ENCODE measurements at places on chromosomes 4 and X. TPM values are rescaled to one million over a fixed set of nuclear protein-coding genes. Genes with fewer than 3 reads are reported as not detected.

- no peak for DNase-seq
Observed at GRCh38 chr4:2914256-2915126, 48.7 kb downstream of the NOP14 start.

- DNase-seq: no peak
Observed at GRCh38 chrX:19683817-19684216, 168.5 kb upstream of the MAP3K15 start.

DNA sequence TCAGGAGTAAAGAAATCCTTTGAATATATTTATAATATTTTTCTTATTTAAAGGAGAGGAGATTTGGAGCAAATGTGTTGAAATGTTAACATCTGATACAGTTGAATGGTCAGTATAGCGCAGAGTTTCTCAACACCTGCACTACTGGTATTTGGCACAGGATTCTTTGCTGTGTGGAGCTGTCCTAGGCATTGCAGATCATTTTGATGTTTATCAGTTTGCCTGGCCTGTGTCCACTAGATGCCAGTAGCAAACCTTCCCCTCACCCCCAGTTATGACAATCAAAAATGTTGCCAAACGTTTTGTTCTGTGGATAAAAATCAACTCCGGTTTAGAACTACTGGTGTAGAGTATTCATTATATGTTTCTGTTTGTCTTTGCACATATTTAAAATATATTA lies 765.3 kb upstream of the SLIT2 start:
- no peak for DNase-seq

DNA sequence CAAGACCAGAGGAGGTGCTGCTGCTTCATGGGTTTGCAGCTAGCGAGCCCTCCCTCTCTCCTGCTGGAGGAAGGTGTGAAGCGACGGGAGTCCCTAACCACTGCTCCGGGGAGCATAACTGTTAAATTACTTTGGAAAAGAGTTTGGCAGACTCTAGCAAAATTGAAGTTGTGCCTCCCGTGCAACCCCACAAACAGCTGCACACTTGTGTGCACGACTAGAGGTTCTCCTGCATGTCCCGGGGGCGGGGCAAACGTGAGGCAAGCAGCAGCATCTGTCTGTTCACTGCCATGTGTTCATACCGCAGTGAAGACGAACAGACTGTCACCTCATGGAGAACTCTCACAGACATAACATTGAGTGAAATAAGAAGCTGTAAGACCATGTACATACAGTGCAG lies 34.5 kb downstream of the TNIP2 start:
- no peak for DNase-seq

DNA sequence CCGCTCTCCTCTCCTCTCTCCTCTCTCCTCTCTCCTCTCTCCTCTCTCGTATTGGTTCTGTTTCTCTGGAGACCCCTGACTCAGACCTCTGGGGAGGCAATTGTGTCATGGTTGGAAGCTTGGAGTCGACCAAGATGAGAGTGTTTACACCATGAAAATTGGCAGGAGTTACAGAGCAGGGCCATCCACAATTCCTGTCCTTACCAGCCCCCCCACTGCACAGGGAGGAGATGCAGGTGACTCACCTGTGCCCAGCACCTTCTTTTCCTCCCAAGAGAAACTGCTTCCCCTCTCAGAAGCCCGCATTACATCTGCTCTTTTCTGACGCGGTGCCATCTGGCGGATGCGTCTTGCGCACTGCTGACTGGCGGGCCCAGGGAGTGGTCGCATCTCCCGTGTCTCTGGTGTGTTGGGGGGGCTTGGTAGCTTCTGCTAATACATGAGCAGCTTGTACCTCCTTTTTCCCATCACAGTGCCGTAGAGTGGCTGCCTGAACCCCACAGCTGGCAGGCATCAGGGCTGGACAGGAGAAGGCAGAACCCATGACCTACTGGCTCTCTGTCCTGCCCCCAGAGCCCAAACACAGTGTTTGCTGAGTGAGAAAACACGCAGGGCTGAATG lies 31.4 kb upstream of the GPR78 start:
- no peak for DNase-seq

DNA sequence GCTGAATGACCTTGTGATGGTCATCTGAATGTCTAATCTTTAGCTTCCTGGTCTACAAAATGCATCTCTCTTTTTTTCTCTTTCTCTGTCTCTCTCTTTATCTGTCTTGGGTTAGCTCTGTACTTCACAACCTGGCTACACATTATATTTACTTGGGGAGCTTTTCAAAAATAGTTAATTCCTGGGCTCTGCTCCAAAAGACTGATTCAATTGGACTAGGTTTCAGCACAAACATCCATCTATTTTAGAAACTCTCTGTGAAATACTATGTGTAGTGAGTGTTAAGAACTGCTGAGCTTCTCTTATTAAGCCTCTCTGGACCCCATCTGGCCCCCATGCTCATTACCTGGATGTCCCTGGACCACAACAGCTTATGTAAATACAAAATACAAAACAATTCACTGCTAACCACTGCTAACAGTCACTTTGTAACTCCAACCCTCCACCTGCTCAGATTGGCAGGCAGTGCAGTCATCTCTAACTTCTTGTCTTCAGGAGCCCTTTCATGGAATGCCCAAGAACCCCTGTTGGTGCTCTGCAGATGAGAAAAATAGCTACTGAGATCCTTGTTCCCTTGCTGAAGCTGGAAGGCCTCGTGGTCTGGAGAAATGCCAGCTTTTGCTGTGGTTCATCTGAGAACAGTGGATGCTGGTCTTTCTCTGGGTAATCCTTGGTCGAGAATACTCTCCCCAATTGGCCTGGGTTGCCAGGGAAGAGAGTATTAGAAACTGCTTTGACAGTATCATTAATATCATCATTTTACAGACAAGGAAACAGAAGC lies 14.8 kb upstream of the BOD1L1 start:
- DNase-seq: no peak

DNA sequence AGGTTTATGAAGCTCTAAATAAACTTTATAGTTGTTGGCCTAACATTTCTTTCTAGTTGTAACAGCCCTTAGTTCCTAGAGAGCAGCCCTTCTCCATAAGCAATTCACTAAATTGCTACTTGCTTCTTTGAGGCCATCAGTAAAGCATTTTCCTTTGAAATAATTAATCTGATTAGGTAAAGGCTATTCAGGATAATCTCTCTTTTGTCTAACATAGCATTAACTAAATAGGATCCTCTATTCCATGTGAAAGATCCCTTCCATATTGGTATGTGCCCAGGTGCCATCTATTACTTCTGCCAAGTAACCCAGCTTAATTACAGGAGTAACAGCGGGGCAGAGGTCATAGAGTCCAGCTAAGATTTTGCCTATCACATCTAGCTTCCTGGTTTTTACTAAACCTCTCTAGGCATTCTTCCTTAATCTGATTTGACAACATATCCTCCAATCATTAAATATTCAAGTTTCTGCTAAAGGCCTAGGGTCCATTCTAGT lies 1408.0 kb downstream of the PCDH18 start:
- DNase-seq: no peak

- DNase-seq: no peak
Observed at GRCh38 chr4:140710908-140711622, 45.1 kb downstream of the TBC1D9 start.

DNA sequence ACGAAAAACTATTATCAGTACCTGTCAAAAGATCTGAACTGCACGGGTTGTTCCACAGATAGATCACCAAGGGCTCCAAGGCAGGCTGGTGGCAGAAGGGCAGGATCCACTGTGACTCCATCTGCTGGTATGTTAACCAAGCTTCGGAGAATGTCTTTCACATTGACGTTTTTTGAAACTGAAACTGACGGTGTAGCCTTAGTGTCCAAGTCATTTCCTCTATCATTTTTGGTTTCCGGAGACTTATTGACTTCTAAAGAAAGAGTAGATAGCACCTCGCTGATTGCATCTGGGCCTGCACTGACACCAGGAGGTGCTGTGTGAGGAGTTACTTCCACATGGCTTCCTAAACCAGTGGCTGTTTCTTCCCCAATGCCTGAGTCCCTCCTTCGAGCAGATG lies 186.9 kb downstream of the LRBA start:
- DNase-seq: no peak

GRCh38 chr4:182139491-182139890 lies 103.7 kb upstream of the TENM3 start:
- DNase-seq: no peak

DNA sequence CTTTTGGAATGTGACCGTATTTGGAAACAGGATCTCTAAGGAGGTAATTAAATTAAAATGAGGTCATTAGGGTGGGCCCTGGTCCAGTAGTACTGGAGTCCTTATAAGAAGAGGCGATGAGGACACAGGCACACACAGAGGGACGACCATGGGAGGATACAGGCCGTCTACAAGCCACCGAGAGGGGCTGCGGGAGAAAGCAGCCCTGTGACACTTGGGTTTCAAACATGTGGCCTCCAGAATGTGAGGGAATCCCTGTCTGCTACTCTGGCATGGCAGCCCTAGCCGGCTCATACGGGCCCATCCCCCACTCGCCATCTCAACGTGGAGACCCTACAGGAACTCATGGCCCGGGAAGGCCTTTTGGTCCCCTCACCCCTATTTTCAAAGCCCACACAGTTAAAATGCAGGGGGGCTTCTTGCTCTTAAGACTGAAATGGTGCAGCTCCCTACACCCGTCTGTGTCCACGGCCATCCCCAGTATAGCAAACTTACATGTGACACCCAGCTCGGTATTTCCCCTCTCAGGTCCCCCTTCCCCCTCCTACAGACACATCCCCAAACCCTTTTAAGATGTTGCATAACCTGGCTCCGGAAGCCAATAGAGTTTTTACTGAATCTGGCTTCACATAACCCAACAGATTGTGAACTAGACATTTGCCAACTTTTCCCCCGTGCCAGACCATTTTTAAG lies 124.1 kb upstream of the TBL1X start:
- no peak for DNase-seq

- no peak for DNase-seq
Observed at GRCh38 chr4:8911316-8912088, 39.9 kb upstream of the HMX1 start.

DNA sequence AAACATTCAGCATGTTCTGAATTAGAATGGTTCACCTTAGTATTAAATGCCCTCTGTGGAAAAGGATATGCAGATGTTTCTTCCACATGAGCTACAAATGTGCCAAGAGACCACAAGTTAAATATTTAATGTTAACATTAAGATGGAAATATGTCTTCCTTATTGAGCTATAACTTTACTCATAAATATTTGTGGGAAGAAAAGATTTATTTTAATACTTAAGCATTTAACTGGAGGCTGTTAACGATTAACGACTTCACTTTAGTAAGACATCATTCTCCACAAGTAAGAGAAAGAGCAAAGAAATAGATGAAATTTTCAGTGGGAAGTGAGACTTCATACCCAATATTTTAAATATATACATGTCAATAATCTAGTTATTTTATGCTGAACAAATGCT lies 1046.0 kb upstream of the GRID2 start:
- no peak for DNase-seq

SYTL5 gene
- polyA plus RNA-seq: 3.3 TPM

FRAS1 gene
- polyA plus RNA-seq: 102 TPM

HHIP gene
- polyA plus RNA-seq: 2.4 TPM

TEX11 gene
- not detected for polyA plus RNA-seq

TLR2 gene
- 8.3 TPM for polyA plus RNA-seq

MFAP3L gene
- polyA plus RNA-seq: 25.9 TPM
